Ureter (tissue), 1 donor: ENCODE measurements at places on chromosomes 7 and 10. TPM values are rescaled to one million over a fixed set of nuclear protein-coding genes. Genes with fewer than 3 reads are reported as not detected.

Gene ZNF655
- 96.5 TPM for total RNA-seq

Gene KLF14
- total RNA-seq = 0.36 TPM

Gene MBL2
- not detected for total RNA-seq

Gene STEAP1B
- total RNA-seq = 0.73 TPM

Gene KAT6B
- 56.2 TPM for total RNA-seq

Gene JAKMIP3
- total RNA-seq = 1.1 TPM

Gene CALML5
- not detected for total RNA-seq

Gene TAC1
- total RNA-seq = 3.0 TPM

Gene NT5C3A
- 38.9 TPM for total RNA-seq

Gene SUN3
- not detected for total RNA-seq

Gene PTPRE
- total RNA-seq = 33.0 TPM

Gene FKBP6
- not detected for total RNA-seq

Gene CFAP70
- 6.3 TPM for total RNA-seq

GRCh38 chr10:92839191-92840085 lies 8.9 kb upstream of the EXOC6 start:
- peak; percentile 53 for DNase-seq

- no peak for DNase-seq
Measured at GRCh38 chr7:101912716-101913110, 95.3 kb downstream of the CUX1 start.

DNA sequence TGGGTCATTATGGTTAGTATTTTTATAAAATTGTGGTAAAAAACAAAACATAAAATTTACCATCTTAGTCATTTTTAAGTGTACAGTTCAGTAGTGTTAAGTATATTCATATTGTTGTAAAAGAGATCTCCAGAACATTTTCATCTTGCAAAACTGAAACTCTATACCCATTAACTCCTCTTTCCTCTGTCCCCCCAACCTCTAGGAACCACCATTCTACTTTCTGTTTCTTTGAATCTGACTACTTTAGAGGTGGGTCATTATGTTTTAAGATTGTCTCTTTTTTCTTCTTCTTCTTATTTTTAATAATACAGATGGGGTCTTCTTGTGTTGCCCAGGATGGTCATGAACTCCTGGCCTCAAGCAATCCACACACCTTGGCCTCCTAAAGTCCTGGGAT lies 84.1 kb downstream of the DOCK4 start:
- no peak for DNase-seq

DNA sequence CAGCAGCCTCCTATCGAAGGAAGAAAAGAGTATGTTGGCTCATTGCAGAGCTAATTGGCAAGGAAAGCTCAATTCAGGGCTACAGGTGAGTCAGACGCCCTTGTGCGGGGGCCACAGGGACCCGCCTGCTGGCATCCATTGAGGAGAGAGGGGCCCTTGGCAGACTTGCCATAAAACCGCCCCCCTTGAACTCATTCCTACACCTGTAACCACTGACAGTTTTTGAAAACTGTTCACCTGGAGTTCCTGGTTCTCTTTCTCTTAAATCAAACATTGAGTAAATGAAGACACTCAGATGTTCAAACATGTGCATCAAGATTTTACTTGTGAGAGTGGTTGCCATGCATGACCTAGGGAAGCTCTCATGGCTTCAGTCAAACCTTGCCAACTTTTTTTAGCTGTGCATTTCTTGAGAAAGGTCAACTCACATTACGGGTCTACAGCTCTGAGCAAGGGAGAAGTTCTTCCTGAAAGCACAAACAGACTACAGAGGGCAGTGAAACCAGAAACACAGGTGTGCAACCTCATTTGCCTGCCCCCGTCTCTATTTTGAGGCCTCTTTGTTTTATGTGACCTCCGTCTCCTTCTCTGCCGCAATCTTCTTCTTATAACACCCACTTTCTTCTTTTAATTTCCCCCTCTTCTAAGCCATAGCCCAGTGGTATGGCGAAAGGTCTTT lies 87.8 kb downstream of the TBXAS1 start:
- no peak for DNase-seq

GRCh38 chr7:14894826-14895225 lies 7.7 kb downstream of the DGKB start:
- no peak for DNase-seq

DNA sequence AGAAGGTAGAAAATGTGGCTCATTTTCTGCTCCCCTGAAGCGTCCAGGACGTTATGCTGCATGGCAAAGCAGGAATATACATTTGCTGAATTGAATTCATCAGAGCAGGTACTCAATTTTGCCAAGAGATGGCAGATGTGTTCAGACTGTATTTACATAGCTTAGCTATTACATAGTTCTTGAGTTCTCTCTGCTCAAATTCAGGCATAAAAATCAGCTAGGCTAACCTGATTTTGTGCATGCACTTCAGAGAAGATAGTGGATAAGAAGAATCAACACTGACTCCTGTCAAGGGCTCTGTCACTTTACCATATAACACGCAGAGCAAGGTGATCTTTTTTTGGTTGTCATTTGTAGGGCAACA lies 209.2 kb upstream of the FAM3C start:
- no peak for DNase-seq

- no peak for DNase-seq
Measured at GRCh38 chr7:159112136-159113011, 32.3 kb downstream of the VIPR2 start.

GRCh38 chr10:70899096-70899495 lies 10.7 kb upstream of the PCBD1 start:
- DNase-seq = no peak

- no peak for DNase-seq
Measured at GRCh38 chr7:73727952-73728351, 8.5 kb upstream of the STX1A start.

DNA sequence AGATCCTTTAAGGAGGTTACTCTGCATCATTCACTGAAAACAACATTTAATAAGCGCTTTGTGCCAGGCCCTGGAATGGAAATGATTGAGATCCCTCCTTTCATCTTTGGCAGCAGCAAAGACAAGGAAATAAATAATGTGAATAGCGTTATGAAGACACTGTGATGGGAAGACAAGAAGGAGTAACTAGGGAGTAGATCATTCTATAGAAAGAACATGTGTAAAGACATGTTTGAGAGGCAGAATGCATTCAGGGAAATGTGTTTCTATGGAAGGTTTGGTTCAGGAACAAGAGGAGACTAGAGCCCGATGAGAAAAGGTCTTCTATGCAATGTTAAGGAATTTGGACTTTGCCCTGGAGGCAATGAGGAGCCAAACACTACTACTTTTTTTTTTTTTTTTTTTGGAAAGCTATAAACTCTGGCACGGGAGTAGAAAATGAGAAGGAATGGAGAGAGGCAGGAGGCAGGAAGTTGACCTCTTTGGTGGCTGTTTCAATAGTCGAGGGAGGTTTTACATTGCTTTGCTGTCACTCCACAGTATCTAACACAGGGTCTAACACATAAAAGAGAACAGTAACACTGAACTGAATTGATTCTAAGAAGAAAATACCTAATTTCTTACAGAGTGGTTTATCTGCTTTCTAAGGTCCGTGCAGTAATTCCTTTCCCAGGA lies 44.9 kb downstream of the SMURF1 start:
- no peak for DNase-seq

GRCh38 chr10:63976538-63976937 lies 455.3 kb downstream of the REEP3 start:
- no peak for DNase-seq

DNA sequence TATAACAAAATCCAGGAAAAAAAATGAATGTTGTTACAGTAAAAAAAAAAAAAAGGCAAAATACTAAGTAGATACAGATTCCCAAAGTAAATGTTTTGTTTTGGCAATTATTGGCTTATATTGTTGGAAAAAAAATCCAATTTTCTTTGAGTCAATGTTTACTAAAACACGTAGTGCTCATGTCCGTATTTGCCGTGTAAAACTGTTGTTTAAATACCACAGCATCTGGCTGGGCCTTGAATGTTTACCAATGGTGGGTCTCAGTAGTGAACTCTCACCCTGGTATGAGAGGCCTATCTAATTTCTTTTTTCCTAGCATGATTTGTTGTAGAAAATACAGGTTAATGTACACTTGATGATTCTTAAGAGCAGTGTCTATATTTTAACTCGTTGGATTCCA lies 41.4 kb upstream of the SLC26A5 start:
- no peak for DNase-seq

DNA sequence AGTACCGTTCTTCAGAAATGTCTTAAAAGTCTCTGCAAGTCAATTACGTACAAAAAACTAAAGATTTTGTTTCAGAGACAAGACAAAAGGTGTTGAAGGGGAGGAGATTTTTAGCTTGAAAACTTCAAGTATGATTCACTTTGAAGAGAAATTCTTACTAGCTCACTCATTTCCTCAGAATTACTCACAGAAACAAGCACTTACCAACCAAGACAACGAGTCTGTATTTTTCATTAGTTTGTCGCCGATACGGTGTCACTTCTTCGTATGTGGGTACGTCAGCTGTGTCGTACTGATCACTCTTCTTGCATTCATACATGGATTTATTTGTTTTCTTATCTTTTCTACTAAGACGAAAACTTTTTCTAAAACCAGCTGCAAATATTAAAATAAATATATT lies 90.6 kb upstream of the ODAD2 start:
- DNase-seq = no peak

DNA sequence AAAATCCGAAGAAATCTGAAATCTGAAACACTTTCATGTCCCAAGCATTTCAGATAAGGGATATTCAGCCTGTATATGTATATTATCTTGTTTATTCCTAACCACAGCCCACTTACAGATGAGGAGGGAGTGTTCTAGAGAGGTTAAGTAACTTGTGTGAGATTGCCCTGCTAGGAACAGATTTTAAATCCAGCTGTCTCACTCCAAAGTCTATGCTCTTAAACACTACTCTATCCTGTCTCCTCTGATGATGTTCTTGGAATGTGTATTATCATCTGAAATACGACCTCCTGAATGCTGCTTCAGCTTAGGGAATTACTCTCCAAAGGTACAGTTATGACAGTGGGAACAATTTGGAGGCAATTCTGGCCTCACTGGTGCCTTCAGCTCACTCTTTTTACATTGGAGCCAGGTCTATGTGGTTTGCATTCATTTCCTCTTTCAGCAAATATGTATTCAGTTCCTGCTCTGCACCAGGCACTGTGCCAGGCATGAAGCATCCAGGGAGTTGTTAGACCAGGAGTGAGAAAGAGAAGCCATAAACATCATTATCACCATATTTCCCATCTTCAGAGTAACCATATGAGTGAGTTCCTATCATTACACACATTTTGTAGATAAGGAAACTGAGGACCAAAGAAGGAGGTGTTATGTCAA lies 70.2 kb downstream of the NOC3L start:
- DNase-seq = no peak

GRCh38 chr7:115940460-115941060 lies 90.0 kb downstream of the TFEC start:
- DNase-seq = no peak

GRCh38 chr7:87129332-87129731 lies 22.9 kb upstream of the DMTF1 start:
- no peak for DNase-seq

- no peak for DNase-seq
Measured at GRCh38 chr10:7206412-7207100, 204.3 kb downstream of the SFMBT2 start.

DNA sequence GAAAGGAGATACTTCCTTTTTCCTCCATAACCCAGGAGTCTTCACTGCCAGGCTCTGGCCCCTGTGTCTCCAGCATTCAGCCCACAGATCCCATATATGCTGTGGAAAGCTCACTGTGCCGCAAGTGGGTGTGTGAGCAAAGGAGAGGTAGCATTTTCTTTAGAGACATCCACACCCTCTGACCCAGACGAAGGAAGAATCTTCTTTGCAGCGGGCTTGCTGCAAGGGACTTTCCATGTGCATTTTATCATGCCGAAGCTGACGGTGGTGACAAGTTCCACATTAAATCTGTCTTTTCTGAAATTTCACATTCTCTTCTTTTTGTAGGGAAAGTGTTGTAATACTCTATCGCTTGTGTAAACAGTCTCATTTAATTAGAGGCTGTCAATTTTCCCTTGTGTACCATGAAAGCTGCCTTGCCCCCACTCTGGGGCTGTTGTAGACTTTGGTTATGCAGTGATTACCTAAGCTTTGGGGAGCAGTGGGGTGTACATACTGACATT lies 409.5 kb downstream of the SUGCT start:
- DNase-seq = no peak

- DNase-seq = no peak
Measured at GRCh38 chr7:109213081-109213480, 643.4 kb downstream of the DNAJB9 start.

- no peak for DNase-seq
Measured at GRCh38 chr10:91689731-91690168, 56.9 kb upstream of the PPP1R3C start.

GRCh38 chr7:100477871-100478267 lies 1.1 kb downstream of the TSC22D4 start:
- no peak for DNase-seq

- DNase-seq = no peak
Measured at GRCh38 chr10:13417459-13418126, 69.5 kb upstream of the SEPHS1 start.

GRCh38 chr7:155322530-155322929 lies 24.9 kb downstream of the INSIG1 start:
- no peak for DNase-seq
